ENCODE measurements at places on chromosomes 16 and 17.

DNA sequence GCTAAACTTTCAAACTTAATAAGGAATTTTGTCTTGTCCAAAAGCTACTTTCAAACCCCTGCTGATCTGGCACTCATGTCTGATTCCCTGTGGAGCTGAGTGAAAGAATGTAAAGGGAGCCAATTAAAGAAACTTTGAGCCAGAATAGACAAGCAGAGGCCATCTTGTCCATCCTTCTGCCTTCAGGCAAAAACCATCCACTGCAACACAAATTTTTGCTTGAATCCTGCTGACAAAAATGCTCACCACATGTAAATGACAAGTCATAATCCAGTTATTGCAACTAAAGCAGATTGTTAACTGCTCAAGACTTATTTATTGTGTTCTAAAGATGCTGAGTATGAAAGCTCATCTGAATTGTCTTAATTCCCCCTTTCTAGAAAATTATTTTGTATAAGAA is 124.0 kb upstream of the HLF start:
- no peak for DNase-seq

DNA sequence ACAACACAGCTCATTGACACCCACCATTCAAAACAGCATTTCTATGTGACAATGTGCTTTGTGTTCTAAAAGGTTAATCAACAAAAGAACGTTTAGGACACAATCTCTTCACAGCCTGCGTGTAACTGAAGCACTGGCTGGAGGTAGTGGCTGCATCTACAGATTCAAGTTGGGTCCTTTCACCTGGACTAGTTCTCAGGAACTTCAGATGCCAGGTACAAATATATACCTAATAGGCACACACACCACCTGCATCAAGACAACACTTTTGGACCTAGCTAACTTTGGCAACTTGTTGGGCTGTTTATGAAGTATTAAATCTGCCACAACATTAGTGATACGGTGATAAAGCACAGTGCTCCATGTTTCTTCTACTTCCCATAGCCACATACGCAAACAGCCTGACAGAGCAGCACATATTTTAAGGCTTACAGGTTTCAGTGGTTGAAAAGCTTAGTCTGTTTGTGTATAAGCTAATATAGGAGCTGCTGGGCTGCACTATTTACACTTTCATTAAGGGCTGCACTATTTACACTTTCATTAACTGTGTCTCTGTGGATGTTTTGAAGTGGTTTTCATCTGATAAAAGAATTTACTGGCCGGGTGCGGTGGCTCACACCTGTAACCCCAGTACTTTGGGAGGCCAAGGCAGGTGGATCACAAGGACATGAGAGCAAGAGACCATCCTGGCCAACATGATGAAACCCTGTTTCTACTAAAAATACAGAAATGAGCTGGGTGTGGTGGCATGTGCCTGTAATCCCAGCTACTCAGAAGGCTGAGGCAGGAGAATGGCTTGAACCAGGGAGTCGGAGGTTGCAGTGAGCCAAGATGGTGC is 132.6 kb downstream of the PARN start:
- no peak for DNase-seq

GRCh38 chr16:81618187-81618586 is 160.9 kb upstream of the PLCG2 start:
- no peak for DNase-seq

GRCh38 chr17:78917451-78918275 is 7.5 kb downstream of the TIMP2 start:
- no peak for DNase-seq

DNA sequence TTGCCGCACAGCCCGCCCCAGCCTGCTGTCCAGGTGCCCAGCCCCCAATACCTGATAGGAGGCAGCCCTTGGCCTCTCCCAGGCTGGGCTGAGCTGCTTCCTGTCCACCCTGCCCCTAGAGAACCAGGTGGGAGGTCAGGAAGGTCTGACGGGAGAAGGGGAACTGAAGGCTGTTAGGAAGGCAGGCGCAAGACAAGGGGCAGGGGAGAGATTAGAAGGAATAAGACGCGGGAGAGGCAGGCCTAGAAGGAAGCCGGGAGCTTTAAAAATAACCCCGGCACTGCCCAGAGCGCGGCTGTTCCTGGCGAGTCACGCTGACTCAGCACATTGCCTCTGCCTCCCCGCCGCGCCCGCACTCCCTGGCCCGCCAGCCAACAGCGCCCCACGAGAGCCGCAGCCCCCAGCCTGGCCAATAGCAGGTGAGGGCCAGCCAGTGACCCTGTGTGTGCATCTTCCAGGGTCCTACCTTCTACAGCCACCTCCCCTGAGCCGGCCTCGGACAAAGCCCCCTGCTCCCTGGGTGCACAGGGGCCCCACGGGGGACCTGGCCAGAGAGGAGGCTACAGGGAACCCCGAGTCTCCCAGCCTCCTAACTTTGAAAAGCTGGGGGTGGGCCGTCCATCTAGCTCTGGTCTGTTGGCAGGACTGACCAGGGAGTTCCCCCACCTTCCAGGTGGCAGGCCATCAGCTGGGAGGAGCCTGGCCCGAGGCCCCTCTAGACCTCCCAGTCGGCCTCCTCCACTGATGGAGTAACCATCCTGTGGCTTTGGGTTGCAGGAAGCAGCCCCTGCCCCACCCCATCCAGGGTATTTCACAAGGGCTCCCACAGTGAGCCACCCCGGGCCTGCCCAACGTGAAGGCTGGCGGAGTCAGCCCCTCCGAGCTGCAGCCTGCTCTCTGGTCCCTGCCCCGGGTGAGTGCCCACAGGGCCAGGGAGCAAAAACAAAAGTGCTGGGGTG is 4.0 kb downstream of the MAFG start:
- peak; percentile 94 for DNase-seq

GRCh38 chr16:21641916-21642315 is 10.5 kb downstream of the IGSF6 start:
- no peak for DNase-seq

DNA sequence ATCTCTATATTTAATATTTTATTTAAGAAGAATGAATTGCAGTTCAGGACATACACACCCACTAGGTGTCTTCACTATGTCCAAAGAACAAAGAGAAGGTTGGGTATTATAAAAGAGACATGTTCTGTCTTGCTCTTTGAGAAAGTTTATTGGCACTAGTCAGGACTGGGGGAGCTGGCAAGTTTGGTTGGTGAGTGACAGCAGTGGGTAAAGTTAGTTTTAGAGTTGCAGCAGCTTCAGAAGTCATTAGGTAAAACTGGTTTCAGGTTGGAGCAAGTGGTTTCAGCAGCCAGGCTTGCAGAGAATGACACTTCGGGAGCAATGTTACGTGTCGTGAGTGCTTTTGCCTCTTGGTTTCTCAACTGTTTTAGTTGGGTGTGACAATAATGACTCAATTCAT is 142.2 kb upstream of the HS3ST3A1 start:
- no peak for DNase-seq

DNA sequence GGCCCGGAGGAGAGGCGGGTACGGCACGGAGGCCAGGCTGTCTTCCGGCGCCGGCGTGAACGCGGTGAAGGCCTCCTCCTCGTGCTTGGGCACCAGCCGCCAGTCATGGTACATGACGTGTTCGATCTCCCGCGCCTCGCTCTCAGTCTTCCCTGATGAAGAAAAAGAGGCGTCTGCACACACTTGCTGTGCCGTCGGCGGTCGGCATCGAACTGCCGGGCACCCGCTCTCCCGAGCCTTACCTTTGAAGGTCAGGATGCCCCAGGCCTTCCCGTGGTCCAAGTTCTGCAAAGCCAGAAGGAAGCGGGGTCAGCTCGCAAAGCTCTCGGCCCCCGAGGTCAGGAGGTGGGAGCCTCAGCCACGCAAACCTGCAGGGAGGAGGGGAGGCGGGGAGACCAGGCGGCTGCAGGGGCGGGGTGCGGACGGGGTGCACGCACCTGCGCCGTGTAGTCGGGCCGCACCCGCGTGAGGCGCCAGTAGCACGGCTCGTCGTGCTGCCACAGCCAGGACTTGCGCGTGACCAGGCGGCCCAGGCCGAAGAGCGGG is at the start of gene EME2:
EME2 (plus strand) TSS at position 449 of the 546 bp plus-strand sequence. CDS start 418 bp downstream, outside the sequence.
- DNase-seq, result peak; percentile 37

DNA sequence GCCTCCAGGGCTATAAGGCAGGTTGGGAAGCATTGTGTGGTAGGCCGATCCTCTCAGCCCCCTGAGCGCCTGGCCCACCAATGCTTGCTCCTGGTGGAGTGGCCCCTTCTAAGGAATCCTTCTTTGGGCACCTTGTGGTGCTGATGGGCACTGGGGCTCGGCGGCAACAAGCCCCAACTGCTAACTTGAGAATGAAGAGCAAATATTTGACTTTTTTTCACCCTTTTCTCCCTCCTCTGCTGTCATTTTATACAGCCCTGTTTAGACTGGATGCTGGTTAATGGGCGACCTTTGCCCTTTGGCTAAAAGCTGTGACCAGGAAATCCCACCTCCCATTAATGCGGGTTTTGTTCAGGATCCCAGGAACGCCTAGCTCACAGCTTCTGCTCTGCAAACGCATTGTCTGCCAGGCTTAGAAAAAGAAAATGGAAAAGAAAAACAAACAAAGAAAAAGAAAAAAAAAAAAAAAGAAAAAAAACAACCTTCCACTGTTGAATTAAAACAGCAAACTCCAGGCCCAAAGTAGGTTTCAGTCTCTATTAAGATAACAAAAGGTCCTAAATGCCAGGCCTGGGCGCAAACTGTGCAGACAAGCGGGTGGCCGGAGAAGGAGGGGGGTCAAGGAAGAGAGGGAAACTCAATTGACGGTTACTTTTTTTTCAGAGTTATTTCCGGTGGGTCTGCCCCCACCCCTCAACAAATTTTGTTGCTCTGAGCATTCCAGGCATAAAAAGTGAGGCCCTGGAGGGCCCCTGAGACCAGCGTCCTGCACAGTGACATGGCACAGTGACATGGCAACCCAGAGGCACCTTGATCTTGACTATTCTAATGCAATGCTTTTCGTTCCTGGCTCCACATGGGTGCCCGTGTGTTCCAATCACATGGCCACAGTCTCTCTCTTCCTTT is 301.4 kb downstream of the MAF start:
- no peak for DNase-seq

GRCh38 chr17:35252651-35253050 is 9.8 kb downstream of the SLFN5 start:
- no peak for DNase-seq

GRCh38 chr16:71902656-71903365 is 7.5 kb downstream of the IST1 start:
- no peak for DNase-seq

DNA sequence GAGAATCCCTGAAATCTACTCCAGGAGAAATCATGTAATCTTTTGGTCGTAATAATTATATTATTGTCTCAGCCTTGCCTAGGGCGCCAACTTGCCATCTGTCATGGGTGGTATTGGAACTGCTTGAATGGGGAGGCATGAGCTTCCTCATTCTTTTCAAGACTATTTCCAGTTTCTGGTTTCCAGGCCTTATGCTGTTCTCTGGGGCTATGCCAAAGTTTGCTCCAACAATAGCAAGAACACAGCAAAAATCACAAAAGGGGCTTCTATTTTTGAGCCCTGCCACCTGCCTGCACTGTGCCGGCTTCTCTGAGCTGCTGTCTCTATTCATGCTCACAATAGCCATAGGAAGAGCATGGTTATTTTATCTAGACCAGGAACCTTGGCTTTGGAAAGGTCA is 111.7 kb downstream of the SPECC1 start:
- DNase-seq, result no peak

DNA sequence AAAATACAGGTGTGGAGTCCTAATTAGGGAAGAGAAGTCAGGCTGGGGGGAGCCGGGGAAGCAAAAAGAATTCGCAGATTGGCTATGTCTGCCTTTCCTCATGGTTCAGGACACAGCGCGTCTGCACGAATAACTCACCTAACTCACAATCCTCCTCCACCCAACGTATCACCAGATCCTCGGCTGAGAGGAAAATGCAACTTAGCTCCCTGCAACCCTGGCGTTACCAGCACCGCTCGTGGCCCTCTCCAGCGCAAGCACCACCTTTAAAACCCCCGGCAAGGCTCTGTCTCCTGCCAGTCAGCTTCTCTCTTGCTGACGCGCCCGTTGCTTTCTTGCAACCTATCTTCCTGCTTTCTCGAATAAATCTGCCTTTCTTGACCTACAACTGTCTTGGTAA is 49.8 kb upstream of the METRNL start:
- no peak for DNase-seq

DNA sequence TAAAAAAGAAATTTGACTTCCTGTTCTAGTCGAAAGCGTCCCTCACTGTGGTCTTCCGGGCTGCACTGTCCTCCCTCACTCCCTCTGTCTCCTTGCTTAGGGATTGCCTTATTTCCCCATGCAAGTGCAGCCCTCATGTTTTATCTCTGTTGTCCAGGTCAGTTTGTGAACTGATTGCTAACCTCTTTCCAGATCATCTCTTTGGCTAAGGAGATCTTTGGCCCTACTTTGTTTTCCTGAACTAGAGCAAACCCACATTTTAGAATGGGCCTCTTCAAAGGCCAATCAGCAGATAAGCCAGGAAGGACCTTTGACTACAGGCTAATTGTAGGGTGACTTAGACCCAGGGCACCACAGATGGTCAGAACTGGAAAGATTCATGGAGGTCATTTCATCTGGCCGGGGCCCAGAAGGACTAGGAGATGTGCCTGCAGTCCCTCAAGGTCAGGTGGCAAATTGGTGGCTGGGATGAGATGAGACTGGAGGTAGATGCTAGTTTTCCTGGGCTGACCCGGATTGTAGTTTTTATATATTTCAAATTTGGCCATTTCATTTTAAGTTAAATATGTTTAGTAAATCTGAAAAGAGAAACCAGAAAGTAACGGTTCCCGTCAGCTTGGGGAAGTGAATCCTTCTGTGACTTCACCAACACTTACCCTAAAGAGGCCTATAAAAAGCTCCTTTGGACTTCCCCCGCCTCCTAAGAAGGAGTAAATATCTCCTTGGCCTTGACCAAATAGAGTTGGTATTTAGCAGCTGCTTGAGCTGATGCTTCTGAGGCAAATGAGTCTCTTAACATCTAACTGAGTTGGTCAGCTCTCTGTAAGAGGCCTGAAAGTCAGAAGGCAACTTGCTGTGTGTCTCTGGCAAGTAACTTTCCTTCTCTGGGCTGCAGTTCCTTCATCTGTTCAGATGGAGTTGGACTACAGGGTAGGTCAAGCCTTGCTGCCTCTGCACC is 6.2 kb upstream of the SLC25A19 start:
- DNase-seq, result no peak

GRCh38 chr17:49914664-49915063 is 54.3 kb upstream of the DLX4 start:
- DNase-seq, result no peak

GRCh38 chr17:68383443-68384321 is 73.6 kb downstream of the WIPI1 start:
- DNase-seq, result no peak

- DNase-seq, result no peak
These were observed 6.8 kb upstream of the ZNF594 start for GRCh38 chr17:5198472-5198871.

- DNase-seq, result no peak
These were observed 31.9 kb downstream of the KIFC3 start for GRCh38 chr16:57770361-57770760.

GRCh38 chr16:74740795-74741304 is 33.8 kb downstream of the FA2H start:
- no peak for DNase-seq

GRCh38 chr16:89084814-89085612 is 8.6 kb upstream of the ACSF3 start:
- no peak for DNase-seq

DNA sequence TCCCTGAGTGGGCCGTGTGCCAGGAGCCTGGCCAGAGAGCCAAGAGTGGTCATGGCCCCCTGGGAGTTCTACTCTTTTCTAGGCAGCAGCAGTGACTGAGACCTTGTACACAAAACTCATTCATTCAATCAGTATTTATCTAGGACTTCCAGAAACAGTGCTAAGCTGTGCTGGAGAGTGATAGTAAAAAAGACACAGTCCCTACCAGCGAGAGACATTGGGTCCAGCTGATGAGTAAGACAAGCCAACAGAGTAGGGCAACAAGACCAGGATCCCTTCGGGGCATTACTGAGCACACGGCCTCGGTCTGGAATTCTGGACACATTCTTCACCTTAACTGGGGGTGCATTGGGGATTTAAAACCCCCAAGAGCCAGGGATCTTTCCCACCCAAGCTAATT is 20.2 kb downstream of the CBX4 start:
- no peak for DNase-seq

Data from hematopoietic multipotent progenitor cell treated with erythropoietin and hydrocortisone succinate and interleukin-3 and kit ligand, for 17 days (in vitro differentiated cells).